H1 (cell line): ENCODE measurements at places on chromosomes 6 and 20. TPM values are rescaled to one million over a fixed set of nuclear protein-coding genes. Genes with fewer than 3 reads are reported as not detected.

CST5 gene
- total RNA-seq = not detected in 2 replicates

UBE2V1 gene
- 184 and 185 TPM in 2 replicates for total RNA-seq

BMP7 gene
- total RNA-seq = 7.2 and 9.2 TPM in 2 replicates

DNA sequence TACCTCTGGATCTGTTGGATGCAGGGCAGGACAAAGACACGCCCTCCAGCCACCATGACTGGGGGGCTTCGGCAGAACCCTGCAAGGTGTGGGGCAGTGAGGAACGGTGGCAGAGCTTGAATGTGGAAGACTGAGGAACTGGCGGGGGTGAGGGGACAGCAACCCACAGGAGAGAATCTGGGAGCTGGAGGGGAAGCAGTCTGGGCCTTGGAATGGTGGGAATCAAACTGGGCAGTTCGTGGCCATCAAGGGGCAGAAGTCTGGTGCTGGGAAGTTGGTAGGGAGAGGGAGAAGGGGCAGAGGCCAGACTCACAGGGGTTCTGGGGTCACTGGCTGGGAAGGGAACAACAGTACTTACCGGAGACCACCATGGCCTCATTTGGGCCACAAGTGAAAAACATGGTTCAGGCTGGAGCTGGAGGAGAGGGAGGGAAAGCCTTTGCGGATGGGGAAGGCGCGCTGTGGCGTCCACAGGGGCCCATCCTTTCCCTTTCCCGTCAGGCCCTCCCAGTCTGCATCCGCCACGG, 635 bp downstream of the FLOT1 start:
- no peak for DNase-seq

GRCh38 chr6:134196568-134197193, 121.2 kb downstream of the SGK1 start:
- DNase-seq = no peak

DNA sequence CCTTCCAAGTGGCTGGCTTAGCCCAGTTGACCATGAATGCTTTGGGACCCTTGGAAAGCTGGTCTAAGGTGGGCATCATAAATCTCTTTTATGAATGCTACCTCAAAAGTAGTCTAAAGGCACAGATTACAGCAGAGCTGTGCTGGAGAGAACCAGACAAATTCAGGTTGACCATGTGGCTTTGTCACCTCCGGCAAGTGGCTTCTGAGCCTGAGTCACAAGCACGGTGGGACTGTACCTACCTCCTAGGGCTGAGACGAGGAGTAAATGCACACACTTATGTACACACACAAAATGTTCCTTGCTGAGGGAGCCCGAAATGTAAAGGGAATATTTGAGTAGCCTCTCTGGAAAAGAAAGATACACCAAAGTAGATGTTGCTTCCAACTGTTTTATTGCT, 155.9 kb downstream of the NFATC2 start:
- DNase-seq = no peak

- DNase-seq = no peak
Observed at GRCh38 chr6:14728396-14729024, 517.4 kb upstream of the JARID2 start.
